ENCODE measurements at places on chromosomes 1 and 21. TPM values are rescaled to one million over a fixed set of nuclear protein-coding genes. Genes with fewer than 3 reads are reported as not detected.

CACNA1E gene
- under 0.01 TPM for total RNA-seq

CHI3L1 gene
- total RNA-seq, result 932 TPM

MIXL1 gene
- total RNA-seq, result not detected

CRABP2 gene
- 9.1 TPM for total RNA-seq

TRPM2 gene
- 0.36 TPM for total RNA-seq

LRRN2 gene
- total RNA-seq, result not detected

CLCA4 gene
- total RNA-seq, result not detected

Measured in osteoblast (primary cell).